ENCODE measurements at places on chromosomes 5 and 9.

DNA sequence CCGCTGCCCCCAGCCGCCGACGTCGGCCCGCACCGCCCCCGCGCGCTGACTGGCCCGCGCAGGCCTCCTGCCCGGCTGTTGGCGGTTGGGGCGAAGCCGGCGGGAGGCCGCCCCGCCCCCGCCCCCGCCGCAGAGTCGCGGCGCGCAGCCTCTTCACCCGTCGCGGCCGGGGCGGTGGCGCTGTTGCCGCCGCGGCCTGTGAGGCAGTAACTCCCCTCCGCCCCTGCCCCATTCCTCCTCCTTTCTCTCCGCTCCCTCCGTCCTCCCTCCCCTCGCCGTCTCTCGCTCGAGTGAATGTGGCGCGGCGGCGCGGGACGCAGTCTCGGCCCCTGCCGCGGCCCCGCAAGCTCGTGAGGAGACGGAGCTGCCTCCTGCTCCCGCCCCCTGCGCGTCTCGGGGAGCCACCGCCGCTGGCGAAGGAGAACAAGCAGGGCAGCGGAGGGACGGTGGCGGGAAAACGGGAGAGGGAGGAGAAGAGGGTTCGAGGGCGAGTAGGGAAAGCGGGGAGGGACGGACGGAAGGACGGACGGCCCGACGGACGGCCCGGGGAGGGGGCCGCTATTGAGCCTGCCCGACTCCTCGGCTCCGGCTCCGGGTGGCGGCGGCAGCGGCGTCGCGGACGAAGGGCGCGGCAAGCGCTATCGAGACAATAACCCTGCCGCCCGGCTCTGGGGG lies 637 bp upstream of the ERBIN start:
- DNase-seq, result peak; percentile 94

- peak; percentile 47 for DNase-seq
Measured at GRCh38 chr9:12699529-12699928, 6.3 kb downstream of the TYRP1 start.

- no peak for DNase-seq
Measured at GRCh38 chr9:86921151-86921923, 26.0 kb downstream of the GAS1 start.

- DNase-seq, result no peak
Measured at GRCh38 chr5:107779437-107779836, 108.7 kb upstream of the EFNA5 start.

DNA sequence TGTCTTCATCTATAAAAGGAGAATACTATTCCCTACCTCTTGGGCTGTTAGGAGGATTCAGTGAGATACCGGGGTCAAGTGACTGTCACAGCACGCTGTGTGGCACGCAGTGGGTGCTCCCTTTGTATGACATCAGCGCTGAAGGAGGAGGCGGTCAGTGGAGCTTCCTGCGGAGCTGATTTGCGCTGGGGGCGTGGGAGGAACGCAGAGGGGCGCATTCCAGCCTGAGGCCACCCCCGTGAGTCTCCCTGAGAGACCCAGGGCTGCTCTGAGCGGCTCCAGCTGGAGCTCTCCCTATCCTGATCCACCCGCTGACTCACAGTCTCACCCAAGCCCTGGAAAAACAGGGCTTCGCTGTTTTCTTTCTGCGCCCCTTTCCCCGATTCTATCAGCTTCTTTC lies 24.3 kb upstream of the NEURL1B start:
- no peak for DNase-seq

- DNase-seq, result peak; percentile 64
Measured at GRCh38 chr5:9401786-9402472, 143.9 kb downstream of the SEMA5A start.

- DNase-seq, result no peak
Measured at GRCh38 chr5:56631719-56632118, 183.6 kb upstream of the MAP3K1 start.

GRCh38 chr5:137502632-137503031 lies 3.5 kb upstream of the SPOCK1 start:
- no peak for DNase-seq

GRCh38 chr5:179162351-179163235 lies 102.4 kb downstream of the ZNF354C start:
- DNase-seq, result no peak

GRCh38 chr9:16870596-16871335 lies at the start of gene BNC2:
Gene BNC2, minus strand, starts transcription at chr9:16870670. Its CDS starts 22 bp downstream, at chr9:16870648.
- peak; percentile 75 for DNase-seq

- DNase-seq, result no peak
Measured at GRCh38 chr9:82180711-82181110, 192.1 kb downstream of the SPATA31D1 start.

- DNase-seq, result peak; percentile 84
Measured at GRCh38 chr9:110123341-110124095, 84.4 kb downstream of the C9orf152 start.

GRCh38 chr5:62326302-62326701 lies 20.3 kb downstream of the KIF2A start:
- DNase-seq, result no peak

GRCh38 chr5:142235870-142236672 lies 88.8 kb downstream of the SPRY4 start:
- no peak for DNase-seq

DNA sequence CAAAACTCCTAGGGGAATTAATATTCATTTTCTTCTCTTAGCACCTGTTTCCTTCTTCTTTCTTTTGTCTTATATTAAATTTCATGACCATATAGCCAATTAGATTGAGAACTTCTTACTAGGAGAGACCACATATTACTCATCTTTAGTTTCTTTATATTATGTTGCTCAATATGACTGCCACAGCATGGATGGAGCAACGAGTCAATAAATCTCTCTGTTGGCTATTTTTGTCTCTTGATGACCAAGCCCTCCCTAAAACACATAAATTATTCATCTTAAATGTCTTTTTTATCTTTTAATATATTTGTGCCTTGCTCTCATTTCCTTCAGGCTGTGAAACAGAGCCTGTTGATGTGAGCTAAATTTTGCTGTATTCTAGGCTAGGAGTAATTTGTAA lies 123.0 kb downstream of the ADAMTSL1 start:
- DNase-seq, result peak; percentile 80

DNA sequence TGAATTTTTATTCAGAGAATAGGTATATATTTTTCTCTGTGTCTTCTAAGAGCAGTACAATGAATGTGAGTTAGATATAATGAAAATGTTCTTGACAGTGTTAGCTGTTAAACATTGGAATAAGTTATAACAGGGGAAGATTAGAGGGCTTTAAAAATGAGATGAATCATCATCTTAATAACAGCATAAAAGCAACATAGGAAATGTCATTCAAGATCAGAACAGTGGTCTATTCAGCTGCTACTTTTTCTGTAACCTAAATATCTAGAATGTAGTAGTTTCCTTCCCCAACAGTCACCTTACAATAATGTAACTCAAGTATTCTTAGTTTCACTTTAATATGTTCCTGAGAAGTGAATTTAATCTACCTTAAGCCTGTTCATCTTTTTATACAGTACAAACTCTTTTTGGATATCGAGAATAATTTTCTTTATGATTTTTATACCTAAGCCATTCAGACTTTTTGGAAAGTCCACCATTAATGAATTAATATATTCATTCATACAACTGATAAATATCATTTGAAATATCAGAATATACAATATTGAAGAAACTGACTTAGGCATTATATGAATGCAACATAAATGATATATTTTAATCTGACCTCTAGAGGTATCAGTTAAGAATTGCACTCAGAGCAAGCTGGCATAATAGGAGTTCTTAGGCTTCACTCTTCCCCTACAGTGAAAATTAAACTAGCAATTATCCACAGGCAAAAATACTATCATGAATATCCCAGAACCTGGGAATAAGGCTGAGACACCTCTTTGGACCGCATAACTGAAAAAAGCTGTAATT lies 66.1 kb upstream of the EDIL3 start:
- DNase-seq, result peak; percentile 41

- DNase-seq, result no peak
Measured at GRCh38 chr5:154482528-154483449, 4.8 kb upstream of the HAND1 start.

- DNase-seq, result no peak
Measured at GRCh38 chr5:37121465-37121864, 127.7 kb downstream of the CPLANE1 start.

GRCh38 chr9:127122176-127123063 lies at the start of gene ANGPTL2:
Gene ANGPTL2, minus strand, starts transcription at chr9:127122635. Its CDS starts 13,904 bp downstream, at chr9:127108731.
- peak; percentile 95 for DNase-seq

DNA sequence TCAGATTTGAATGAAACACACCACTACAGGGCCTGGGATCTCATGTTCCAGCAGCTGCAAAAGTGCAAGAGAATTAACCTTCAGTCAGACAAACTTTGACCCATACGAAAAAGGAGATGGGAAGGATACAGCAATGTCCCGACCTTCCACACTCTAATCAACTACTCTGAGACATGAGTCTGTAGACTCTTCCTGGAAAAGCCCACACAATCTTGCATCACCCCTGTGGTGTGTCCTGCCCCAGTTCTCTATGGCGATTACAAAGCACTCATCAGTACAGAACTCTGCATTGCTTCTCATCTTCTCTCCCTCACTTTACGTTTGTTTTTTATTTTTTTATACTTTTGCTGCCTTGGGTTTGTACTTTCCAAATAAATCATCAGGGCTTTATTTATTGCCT lies 241.0 kb upstream of the KIF2A start:
- DNase-seq, result peak; percentile 6

DNA sequence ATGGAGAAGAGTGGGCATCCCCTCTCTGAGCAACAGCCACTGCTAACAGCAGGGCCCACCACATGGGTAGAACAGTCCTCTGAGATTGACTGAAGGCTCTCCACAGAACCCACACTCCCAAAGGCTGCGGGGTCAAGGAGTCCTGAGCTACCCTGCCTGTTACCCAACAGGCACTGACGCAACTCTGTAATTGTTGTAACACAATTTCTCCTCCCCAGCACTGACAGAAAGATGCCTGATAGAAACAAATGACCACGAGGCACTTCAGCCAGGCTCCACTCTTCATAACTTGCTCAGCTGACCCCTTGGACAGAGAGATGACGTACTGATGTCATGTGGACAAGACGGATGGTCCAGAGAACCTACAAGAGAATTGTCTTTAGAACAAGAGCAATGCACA lies 220.7 kb downstream of the SPOCK1 start:
- DNase-seq, result no peak

- DNase-seq, result no peak
Measured at GRCh38 chr5:61884252-61884855, 421.7 kb upstream of the KIF2A start.

DNA sequence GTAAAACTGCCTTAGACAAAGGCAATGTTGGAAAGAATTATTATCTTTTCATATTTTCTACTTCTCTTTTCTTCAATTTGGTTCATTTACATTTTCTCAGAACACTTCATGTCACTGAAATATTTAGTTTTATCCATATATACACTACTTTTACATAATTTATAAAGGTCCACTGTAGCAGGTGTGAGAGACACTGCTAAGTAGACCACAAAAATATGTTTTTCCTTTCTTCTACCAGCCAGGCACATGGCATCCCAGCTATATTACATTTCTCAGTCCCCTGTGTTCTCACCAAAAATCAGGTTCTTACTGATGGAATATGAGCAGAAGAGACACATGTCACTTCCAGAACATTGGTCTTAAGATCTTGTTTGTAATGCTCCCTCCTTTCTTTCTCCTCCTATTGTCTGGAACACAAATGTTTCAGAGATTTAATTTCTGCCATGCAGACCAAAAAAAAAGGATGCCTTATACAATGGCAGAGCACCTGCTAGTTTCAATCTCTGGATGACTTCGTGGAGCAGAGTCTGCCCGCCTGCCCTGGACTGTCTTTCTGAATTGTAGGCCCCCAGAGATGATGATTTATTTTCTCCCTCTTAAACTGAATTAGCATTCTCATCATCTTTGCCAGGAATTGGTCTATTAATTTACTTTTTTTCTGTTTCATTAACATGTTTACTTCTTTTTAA lies 125.4 kb upstream of the ACOT12 start:
- no peak for DNase-seq

GRCh38 chr9:7234144-7234543 lies 476.4 kb downstream of the KDM4C start:
- DNase-seq, result peak; percentile 63

GRCh38 chr9:131188976-131189375 lies 63.6 kb downstream of the NUP214 start:
- no peak for DNase-seq

- no peak for DNase-seq
Measured at GRCh38 chr5:39437467-39437866, 12.7 kb upstream of the DAB2 start.

Data from GM23248 (cell line).